Activated T-cell treated with anti-CD3 and anti-CD28 coated beads, Interleukin-2, amount 50 U/mL, for 24 hours (primary cell): ENCODE measurements at places on chromosomes 7 and 10.

GRCh38 chr7:4831723-4832495 lies 29.9 kb downstream of the PAPOLB start:
- DNase-seq, result no peak

- no peak for DNase-seq
Observed at GRCh38 chr7:77258593-77258992, 59.0 kb upstream of the FGL2 start.

GRCh38 chr10:101228966-101229265 lies 347 bp downstream of the LBX1 start:
- DNase-seq, result no peak

GRCh38 chr7:138864667-138865066 lies 66.7 kb upstream of the ATP6V0A4 start:
- DNase-seq, result no peak

DNA sequence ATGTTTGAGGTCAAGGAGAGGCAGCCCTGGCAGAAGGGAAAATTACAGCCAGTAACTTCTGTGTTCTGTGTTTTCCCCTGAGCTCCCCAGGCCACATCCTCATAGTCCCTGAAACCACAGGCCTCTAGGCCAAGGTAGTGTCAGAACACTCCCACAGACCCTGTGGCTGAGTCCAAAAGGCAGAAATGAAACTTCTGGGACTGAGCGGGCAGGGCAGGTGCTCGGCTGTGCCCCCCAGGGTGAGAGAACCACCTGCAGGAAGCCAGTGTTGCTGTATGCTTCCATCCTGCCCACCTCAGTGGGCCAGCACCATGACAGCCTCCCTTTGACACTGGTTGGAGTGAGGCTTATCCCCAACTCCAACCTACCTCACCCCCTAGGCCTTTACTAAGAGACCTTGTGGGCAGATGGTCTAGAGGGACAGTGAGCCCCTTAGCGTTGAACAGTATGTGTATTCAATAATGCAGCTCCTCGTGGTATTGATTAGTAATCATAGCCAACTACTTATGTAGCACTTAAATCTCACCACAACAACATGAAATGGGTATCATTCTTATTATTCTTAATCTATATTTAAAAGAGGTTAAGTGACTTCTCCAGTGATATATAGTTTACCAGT lies 30.3 kb downstream of the PIK3CG start:
- no peak for DNase-seq

- DNase-seq, result no peak
Observed at GRCh38 chr10:118914629-118915028, 114.9 kb upstream of the NANOS1 start.

DNA sequence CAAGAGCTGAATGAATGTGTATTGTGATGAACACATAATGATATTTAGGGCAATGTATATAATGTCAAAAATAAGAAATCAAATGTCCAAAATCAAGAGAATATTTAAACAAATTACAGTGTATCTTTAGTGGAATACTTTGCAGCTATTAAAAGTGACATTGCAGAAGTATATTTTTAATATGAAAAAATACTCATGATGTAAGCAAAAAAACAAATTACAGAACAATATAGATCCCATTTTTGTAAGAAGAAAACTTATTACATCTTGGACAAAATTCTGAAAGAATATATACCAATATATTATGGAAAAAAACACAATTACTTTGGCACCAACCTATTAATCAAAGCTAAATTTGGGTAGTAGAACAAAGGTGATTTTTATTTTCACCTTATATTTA lies 308.2 kb upstream of the NEBL start:
- DNase-seq, result no peak

DNA sequence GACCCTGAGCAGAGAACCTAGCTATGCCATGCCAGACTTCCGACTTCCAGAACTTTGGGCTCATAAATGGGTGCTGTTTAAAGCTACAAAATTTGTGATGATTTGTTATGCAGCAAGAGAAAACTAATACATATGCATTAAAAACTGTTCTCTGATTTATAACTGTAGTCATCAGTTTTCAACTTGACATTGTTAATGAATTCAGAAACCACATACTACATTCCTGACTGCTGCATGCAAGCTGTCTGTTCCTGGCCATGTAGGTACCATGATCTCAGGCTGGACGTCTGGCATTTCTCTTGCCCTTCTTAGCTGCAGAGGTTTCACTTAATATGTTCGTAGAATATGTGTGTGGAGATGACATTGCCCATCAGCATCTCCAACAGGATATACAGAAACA lies 28.4 kb downstream of the MKX start:
- no peak for DNase-seq

DNA sequence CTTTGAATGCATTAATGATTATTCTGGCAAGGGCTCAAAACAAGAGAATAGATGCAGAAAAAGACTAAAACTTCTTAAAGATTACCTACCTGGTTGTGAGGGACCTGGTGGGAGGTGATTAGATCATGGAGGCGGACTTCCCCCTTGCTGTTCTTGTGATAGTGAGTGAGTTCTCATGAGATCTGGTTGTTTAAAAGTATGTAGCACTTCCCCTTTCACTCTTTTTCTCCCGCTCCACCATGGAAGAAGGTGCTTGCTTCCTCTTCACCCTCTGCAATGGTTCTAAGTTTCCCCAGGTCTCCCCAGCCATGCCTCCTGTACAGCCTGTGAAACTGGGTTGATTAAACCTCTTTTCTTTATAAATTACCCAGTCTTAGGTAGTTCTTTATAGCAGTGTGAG lies 226.6 kb downstream of the ARHGAP12 start:
- DNase-seq, result no peak

DNA sequence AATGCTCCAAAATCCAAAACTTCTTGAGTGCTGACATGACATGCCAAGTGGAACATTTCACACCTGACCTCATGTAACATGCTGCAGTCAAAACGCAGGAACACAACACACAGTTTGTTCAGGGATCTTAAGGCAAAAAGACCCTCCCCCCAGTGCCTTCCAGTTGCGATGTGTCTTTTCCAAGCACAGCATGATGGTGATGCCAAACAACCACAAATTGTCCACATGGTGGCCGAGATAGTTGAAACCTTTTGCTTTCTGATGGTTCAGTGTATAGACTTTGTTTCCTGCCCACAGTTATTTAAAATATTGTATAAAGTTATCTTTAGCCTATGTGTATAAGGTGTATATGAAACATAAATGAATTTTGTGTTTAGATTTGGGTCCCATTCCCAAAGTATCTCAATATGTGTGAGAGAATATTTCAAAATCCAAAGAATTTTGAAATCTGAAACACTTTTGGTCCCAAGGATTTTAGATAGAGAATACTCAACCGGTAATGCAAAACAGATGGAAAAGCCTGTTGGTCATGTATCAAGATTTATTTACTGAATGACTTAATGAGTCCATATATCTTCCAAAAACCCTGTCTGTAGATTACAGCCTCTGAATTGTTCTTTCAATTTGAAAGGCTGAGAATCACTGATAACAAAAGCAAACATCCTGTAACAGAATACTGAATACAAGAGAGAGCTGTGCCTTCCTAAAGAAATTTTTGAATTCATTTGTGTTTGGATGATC lies 93.4 kb upstream of the OIT3 start:
- DNase-seq, result no peak

- peak; percentile 54 for DNase-seq
Observed at GRCh38 chr7:130872756-130873448, 138.9 kb upstream of the KLF14 start.

GRCh38 chr10:15824498-15824897 lies 35.8 kb downstream of the MINDY3 start:
- no peak for DNase-seq

GRCh38 chr10:78779339-78779955 lies 289.3 kb upstream of the ZMIZ1 start:
- DNase-seq, result no peak

GRCh38 chr7:144736880-144737493 lies 98.9 kb downstream of the TPK1 start:
- DNase-seq, result no peak

GRCh38 chr10:78863140-78863905 lies 205.4 kb upstream of the ZMIZ1 start:
- no peak for DNase-seq

GRCh38 chr10:14560791-14561765 lies 213.6 kb downstream of the FAM107B start:
- peak; percentile 47 for DNase-seq

DNA sequence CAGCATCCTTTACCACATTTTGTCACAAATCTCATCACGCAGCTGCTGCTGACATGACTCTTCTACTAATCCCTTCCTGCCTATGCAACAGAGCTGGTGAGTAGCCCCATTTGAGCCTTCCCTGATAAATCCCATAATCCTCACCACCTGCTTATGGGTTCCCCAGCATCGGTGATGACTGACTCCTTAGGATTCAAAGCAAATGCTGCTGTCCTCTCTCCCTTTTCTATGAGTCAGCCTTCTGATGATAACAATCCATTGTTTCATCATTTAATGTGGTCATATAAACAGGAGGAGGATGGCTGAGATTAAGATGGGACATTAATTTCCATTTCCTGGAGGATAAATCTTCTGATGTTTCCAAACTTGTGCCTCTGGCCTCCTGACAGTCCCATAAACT lies 73.4 kb downstream of the SORCS1 start:
- DNase-seq, result no peak

DNA sequence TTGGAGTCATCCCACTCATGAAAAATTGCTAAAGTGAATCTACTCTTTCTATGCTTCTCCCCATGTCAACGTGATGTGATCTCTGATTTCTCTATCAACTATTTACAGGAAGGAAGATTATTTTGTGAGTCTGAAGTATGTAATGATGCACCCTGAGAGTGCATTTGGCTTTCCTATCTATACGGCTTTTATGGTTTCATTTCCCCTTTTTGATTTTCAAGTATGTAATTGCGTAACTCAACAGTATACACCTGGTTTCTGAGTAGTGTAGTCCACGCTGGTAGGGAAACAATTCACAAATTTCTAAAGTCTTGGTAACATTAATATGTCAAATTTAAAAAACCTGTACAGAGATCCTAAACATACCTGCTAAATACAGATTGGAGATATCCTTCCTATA lies 194.7 kb upstream of the SEMA3A start:
- DNase-seq, result no peak

DNA sequence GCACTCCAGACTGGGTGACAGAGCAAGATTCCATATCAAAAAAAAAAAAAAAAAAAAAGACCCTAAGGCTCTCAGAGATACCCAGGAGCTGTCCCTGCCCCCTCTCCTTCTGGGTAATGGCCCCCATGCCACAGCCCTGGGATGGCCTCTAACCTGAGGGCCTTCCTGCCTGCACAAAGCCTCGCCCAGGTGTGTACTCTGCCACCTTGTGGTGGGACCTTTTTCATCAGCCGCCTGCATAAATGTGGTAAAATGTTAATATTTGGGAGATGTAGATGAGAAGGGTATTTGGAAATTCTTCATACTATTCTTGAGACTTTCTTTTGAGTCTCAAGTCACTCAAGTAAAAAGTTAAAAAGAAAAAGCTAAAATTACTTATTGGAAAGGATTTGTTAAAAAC lies 46.3 kb upstream of the RNF216 start:
- DNase-seq, result peak; percentile 55

DNA sequence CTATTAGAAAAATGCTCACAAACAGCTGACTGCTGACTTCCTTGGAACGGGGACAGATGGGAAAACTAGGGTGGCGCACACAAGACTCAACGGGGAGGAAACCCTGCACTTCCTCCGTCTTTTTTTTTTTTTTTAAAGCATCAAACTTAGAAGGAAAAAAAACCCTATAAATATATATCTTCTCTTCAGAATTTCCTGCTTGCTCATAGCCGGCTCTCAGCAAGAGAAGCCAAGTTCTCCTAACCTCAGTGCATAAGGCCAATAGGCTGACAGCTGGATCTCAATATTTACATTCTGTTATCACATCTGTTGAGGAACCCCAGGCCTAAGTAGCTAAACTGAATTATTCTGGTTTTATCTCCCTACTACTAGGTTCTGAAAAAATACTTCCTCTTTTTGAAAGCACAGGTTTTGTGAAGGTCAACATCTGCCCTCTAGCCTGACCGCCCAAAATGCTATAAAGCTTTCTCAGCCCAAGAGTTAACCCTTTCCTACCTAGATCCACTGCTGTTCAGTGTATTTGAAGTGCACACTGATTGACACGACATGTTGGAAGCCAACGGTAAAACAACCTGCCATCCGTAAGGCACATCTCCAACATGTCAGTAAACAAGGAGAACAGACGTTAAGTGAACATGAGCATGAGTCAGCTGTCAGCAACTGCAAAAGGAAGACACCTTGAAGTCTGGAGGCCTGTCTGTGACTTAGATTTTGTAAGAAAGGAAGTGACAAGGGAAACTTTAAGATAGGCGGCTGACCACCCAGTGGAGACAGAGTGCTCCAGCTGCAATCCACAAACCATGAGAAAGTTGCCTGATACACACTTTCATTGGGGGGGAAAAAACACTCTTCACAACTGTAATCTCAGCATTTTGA lies 83.8 kb downstream of the EBLN1 start:
- no peak for DNase-seq

- peak; percentile 52 for DNase-seq
Observed at GRCh38 chr10:13099144-13099665, 758 bp upstream of the OPTN start.

DNA sequence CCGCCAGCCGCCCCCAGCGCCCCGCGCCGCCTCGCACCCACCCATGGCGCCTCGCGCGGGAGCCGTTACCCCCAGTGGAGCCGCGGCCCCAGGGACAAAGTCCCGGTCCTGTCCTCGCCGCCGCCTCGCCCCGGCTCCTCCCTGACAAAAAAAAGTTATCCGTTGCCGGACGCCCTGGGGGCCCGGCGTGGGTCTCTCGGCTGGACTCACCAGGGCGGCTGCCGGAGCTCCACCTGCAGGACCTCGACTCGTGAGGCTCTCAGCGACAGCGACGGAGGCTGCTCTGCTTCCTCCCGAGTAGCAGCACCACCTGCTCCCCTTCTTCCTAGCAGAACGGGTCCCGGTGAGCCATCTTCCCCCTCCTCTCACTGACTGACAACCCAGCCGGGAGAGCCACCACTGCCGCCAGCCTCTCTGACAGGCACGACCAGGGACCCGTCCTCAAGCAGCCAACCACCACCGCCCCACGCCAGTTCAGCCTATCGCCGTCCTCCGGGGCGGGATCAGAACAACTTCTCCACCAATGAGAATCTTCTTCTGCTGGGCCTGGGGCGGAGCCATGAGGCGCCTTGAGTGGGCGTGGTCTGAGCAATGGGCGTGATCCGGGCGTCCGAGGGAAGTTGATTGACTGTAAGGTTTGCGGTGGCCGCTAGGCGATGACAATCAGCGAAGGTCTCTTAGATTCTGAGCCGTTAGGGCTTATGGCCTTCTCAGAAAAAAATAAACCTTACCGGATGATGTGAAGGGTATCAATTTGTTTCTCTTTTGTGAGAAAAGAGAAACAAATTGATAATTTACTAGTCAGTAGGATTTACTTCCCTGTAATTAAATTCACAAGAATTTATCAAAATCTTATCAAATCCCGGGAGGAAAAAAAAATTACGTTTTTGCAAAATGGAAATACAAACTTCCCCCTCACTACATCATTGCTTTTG lies at the start of gene HYCC1:
Gene HYCC1 (minus strand): TSS at position 416 of the 935 bp plus-strand sequence. CDS start 23,019 bp downstream, outside the sequence.
- DNase-seq, result peak; percentile 99

DNA sequence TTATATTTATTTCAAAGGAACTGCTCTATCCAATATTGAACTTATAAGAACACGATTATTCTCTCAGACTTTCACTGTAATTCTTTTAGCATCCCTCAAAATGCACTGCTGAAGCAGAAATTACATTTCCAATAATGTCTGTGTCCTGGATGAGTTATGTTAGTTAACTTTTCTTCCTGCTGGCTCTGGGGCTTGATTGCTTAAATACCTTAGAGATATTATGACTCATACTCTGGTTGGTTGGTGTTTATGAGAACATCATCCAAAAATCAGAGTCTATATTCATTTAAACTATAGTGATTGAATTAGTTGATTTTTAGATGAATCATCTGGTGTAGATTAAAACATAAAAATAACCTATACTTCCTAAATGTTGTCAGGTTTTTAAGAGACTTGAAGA lies 246.3 kb upstream of the VWC2 start:
- no peak for DNase-seq
